ENCODE measurements at places on chromosomes 5 and 9.

GRCh38 chr9:6584881-6585597 lies 60.5 kb downstream of the GLDC start:
- peak; percentile 77 for DNase-seq

- DNase-seq, result peak; percentile 79
These were observed 162.2 kb downstream of the OXCT1 start for GRCh38 chr5:41707853-41708603.

DNA sequence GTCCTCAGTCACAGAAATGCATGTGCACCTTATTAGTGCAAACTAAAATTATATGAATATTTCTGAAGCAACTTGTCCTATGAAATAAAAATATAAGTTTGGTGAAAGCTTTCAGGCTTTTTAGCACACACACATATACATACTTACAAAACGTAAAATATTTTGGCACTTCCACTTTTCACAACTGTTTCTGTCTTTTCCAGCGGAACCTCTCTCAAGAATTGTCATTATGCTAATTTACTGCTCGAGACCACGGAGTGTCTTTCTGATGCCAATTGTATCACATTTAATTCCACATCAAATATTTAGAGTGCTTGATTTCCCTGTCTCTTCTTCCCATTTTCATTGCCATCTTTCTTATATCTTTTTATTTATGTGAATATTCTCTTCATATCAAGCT lies 100.4 kb downstream of the MEF2C start:
- DNase-seq, result no peak

DNA sequence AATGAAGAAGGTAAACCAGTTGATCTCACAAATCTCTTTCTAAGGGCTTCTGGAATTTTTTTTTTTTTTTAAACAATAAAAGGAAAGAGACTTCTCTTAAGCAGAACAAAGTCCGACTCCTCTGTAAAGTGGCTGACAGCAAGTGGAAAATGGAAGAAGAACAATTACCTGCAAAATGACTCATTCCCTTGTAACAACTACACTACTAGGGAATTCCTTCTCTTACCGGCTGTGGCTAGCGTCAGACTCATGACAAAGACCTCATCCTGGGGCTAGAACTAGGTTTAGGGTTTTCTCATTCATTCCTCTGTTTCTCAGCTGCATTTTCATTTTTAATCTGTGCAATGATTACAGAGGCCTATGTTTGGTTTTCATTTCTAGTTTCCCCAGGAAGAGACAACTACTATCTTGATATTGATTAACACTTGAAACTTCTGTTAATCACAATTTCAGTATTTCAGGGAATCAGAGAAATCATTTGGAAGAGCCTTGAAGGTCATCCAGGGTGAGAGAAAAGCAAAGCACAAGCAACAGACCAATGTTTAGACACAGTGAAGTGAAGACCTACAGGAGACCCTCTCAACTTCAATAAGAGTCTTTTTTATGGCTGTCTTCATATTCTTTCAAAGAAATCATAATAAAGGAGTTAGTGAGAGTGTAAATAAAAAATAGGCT lies 437.9 kb downstream of the RAB3C start:
- DNase-seq, result no peak
